ENCODE measurements at places on chromosomes 3 and 15.
A peak's percentile ranks its signal among the peaks of the same experiment; 100 is the strongest.

DNA sequence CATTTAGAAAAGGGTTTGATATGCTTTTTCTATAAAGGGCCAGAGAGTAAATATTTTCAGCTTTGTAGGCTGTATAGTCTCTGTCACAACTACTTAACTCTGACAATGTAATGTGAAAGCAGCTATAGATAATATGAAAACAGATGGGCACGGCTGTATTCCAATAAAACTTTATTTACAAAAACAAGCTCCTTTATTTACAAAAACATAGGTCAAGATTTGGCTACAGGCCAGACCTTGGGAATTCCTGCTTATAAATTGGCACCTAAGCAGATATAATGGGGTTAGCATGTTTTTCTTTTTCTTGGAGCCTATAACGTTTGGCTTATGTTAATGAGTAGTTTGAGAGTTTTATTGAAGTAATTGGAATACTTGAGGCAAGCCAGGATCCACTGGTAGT is 119.4 kb upstream of the CGNL1 start:
- DNase-seq, result no peak

DNA sequence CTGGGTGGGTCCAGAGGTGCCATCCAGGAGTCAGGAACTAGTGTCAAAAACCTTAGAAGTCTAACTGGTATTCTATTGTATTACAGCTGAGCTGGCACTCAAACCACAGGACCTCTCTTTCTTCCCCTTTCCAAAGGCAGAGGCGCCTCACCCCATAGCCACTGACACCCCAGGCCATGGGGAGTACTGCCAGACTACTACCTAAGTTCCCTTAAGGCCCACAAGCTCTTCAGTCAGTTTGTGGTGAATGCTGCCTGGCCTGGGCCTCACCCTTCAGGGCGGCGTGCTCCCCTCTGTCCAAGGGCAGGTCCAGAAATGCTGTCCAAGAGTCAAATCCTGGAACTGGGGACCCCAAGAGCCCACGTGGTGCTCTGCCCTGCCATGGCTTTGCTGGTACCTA is 43.0 kb upstream of the FGF7 start:
- DNase-seq, result peak; percentile 25

DNA sequence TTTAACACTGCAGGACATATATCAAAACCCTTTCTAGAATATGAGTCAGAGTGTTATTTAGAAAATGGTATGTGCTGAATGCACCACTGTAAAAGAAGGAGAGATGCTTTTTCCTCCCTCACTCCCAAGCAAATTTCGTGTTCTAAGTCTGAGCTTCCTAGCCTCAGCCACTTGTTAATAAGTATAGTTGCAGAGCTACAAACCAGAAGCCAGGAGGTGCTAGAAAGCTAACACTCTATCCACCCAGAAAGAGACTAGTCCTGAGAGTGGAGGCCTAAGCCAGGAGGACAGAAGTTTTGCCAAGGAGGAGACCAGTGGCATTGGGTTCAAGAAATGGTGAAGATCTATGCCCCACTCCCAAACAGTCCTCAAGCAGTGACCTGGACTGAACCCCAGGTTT is 40.5 kb upstream of the GYG1 start:
- peak; percentile 7 for DNase-seq

DNA sequence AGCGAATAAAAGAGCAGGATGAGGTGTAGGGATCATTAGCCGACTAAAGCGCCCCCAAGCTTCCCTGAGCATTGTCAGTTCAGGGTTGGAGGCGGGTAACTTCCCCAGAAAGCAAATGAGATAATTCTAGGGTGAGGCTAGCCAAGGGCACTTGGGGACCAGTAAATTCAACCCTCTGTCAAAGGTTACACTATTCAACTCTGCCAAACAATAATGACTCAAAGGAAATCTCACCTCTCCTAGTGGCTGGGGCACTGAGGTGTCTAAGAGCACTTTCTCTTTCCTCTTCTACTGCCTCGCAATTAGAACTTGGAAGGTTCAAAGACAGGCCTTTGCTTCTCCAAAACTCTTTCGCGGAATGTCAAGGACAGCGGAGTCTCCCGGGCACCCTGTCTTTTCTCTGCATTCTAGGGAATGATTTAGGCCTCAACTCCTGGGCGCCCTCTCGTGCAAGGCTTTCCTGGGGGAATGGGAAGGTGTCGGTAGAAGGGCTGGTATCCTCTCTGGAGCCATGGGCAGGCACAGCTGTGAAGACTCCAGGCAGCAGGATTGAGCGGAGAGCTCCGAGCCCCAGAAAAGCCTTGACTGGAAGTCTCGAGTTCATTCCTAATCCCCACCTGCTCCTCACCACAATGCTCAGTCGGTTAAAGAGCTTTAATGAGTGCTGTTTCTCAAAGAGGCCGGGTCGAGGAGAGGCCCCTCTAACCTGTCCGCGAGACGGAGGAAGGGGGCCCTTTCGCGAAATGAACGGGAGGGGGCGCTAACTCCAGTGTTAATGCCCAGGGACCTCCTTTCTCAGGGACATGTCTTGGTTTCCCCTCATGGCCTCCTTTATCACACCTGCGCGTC is 21.9 kb downstream of the ZIC4 start:
- DNase-seq, result no peak

DNA sequence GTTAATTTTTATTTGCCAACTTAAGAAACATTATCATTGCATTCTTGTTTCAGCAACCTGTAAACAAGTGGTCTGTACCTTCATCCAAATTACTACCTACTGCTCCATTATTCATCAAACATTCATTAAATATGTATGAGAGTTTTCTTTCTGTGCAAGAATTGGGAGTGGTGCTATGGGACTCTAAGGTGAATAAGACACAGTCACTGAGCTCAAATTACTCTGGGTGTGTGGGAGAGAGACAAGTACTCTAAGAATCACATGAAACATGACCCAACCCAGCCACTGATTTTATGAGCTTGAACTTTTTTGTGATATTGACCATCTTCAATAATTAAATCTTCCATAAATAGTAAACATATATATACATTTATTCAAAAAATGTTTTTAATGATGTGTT is 227.2 kb upstream of the TP63 start:
- DNase-seq, result no peak

GRCh38 chr15:101482526-101483371 is 6.8 kb downstream of the PCSK6 start:
- DNase-seq, result no peak

- peak; percentile 57 for DNase-seq
Measured at GRCh38 chr3:38834110-38834509, 18.1 kb upstream of the SCN10A start.
